ENCODE measurements at places on chromosomes 1 and 21. TPM values are rescaled to one million over a fixed set of nuclear protein-coding genes. Genes with fewer than 3 reads are reported as not detected.
A peak's percentile ranks its signal among the peaks of the same experiment; 100 is the strongest.

DNA sequence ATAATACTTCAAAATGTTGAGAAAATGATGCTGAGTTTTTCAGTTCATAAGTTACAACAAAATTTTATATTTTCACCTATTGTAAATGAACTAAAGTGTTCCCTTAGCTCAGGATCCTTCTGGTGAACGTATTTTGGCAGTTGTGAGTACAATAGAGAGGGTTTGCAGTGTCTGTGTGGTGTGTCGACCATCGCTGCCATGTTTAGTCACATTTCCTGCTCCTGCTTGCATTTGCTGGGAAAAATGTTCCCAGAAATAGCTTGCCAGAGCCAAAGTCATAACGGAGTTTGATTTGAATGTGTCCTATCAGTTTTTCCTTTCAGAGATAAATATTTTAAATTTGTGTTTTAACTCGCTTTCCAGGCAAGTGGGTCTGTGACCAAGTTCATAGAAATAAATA lies 117.1 kb upstream of the COL6A1 start:
- no peak for DNase-seq

DNA sequence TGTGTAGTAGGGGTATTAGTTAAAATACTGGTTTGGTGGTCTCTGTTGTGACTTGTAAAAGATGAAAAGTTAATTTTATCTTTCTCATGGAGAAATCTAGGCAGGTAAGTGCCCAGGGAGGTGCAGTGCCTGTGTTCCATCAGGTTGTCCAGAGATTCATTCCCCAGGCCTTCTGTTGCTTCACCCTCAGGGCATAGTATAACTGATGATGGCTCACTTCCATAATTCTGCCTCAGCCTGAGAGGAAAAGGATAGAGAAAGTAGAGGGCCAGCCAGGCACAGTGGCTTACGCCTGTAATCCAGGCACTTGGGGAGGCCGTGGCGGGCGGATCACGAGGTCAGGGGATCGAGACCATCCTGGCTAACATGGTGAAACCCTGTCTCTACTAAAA lies 153.9 kb downstream of the FMN2 start:
- DNase-seq, result peak; percentile 50

DNA sequence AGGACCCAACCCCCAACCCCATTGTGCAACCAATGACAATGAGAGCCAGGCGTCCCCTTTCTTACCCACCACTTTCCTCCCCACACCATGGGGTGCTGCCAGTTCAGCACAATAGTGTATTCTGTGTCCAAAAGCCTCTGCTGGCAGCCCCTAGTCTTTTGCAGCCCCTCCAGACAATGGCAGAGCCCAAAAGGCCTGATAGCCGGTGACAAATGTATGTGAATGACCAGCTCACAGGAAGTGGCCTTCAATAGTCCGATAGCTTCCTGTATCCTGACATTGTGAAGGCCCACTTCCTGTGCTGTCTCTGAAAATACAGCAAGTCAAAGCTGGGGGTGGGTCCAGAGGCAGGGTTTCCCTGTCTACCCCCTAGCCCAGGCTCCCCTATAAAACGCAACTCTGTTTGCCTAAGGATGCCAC lies 16.6 kb downstream of the SMIM12 start:
- DNase-seq, result no peak

- no peak for DNase-seq
These were observed 10.9 kb downstream of the RNF11 start for GRCh38 chr1:51247022-51247421.

Gene ANKRD35
- 1.3 TPM for total RNA-seq

Gene MSH4
- 0.31 TPM for total RNA-seq

DNA sequence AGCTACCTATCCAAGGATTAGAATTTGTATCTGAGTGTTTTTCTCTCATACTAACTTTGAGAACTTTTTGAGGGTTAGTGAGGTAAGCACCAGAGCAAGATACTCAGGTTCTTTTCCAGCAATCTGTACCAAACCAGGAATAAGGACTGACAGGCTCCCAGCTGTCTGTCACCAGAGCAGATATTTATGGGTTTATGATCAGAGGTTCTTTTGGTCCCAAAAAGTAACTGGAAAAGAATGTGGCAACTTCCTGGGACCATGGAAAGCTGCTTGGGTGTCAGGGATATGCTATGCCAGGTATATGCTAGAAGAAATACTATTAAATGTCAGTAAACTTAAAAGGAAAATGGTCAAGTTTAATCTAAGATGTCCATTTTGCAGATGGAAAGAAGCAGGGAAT lies 75.7 kb upstream of the ZNF326 start:
- DNase-seq, result no peak

Gene MROH9
- total RNA-seq, result 0.67 TPM

DNA sequence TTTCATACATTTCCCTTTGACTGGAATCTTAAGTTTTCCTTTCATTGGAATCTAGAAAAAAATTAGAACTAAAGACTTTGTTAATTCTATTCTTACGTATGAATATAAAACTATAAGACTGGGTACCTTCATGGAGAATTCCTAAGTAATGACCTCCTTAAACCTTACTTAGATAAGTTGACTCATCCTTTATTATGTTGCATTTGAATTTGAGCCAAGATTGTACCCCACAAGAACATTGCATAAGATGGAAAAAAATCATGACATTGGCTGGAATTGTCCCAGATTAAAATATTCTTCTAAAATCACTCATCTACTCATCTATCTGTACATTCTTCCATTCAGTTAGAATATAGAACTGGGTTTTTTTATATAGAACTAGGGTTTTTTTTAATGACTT lies 137.4 kb downstream of the C1orf21 start:
- DNase-seq, result no peak

Gene ZNF648
- not detected for total RNA-seq

Gene SH3GLB1
- total RNA-seq, result 76.9 TPM

DNA sequence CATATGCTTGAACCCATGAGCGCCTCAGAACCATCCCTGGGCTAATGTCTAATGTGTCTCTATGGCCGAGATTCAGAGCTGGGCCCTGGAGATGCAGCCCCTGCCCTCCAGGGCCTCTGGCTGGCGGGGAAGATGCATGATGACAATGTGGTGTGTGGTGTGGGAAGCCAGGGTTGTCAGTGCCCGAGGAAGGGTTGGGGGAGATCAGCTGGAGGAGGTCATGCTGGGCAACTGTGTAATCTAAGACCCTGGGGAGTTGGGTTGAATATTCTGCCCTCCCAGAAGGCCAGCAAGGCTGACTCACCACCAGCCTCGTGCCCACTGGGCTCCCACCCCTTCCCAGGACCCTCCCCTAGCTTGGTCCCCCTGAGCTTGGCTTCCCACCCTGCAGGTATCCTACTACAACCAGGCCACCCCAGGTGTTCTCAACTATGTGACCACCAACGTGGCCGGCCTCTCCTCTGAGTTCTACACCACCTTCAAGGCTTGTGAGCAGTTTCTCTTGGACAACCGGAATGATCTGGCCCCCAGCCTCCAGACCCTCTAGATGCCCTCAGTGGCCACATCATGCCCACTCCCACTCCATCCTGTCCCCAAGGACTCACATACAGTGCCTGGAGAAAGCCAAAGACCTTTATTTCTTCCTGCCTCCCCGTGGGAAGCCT lies 14.6 kb downstream of the FAM151A start:
- no peak for DNase-seq

Gene STYXL2
- total RNA-seq, result 0.10 TPM

DNA sequence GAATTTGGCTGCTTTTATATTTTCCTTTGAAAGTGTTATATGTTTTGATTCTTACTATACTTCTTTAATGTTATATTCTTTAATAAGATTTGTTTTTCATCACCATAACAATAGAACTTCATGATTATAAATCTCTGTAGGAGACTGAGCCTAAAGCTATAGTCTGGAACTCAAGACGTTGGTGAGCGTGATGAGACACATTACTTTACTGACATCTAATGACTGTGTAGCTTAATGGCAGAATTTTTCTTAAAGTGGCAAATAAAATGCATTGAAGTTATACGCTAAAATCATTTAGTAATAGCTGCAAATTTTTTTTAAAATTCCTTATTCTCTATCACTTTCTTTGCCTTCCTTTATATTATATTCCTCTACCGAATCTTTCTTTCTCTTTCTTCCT lies 56.1 kb upstream of the HAO2 start:
- DNase-seq, result no peak

- DNase-seq, result no peak
These were observed 137.7 kb downstream of the SETD4 start for GRCh38 chr21:35922618-35923017.

DNA sequence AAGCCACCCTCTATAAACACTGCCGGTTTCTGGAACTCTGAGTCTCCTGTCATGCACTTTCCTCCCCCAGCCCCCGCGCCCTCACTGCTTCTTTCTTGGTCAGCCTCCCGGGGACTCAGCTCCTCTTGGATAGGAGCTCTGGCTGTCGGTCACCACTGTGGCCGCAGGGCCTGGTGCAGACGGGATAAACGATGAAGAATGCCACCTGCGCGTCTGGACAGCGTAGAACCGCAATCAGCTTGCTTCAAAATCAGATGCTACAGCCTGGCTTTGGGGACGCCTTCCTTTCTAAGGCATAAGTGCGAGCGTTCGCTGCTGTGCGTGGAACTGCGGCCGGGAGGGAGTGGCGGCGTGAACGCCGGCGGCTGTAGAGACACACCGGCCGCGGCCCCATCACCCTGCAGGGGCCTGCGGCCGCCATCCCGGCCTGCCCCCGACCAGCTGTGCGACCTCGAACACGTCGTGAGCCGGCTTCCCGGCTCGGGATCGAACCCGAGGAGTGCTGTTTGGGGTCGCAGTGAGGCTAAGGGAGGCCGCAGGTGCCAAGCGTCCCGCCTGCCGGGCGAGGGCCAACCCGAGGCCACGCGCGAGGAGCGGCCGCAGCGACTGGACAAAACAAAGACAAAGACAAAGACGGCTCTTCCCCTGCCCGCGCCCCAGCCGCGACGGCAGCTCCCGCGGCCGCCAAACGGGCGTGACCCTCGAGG lies 688 bp downstream of the PTTG1IP start:
- DNase-seq, result peak; percentile 45
